SK-N-DZ (cell line): ENCODE measurements at places on chromosomes 2 and 18.
A peak's percentile ranks its signal among the peaks of the same experiment; 100 is the strongest.

- DNase-seq: no peak
Observed at GRCh38 chr18:79972720-79973119, 8.3 kb downstream of the HSBP1L1 start.

- DNase-seq: no peak
Observed at GRCh38 chr2:106126705-106127281, 67.3 kb downstream of the UXS1 start.

GRCh38 chr2:184006998-184007397 is 591.3 kb upstream of the ZNF804A start:
- DNase-seq: no peak

DNA sequence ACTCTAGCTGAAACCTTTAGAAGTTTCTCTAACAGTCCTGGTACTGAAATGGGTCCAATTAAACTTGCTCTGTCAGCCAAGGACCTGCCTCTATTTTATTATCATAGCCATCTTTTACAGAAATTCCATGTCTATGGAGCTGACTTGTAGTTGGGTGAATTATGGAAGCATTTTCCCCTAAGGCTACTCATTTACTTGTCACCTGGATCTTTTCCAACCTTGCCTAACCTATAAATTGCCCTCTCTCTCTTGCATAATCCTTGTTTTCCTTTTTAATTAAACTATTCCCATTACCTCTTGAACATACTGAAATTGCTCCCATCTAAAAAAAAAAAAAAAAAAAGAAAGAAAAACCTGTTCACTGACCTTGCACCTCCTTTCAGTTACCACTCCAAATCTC is 74.6 kb upstream of the DOK6 start:
- no peak for DNase-seq

DNA sequence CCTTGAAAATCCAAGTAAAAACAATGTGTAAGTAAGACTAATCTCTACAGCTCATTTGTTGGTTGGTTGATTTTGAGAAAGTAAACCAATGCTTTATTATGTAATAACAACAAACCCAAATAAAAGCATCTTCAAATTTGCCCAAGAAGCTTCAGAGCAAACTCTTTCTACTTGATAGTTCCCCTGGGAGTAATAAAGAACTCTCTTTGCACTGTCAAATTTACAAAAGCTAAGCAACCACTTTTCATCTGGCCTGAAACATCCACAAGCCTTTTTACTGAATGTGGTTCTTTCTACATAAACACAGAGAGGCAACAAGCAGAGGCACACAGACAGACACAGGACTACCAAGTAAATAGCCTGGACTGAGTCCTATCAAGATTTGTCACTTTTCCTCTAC is 28.8 kb upstream of the CACNB4 start:
- DNase-seq: no peak

DNA sequence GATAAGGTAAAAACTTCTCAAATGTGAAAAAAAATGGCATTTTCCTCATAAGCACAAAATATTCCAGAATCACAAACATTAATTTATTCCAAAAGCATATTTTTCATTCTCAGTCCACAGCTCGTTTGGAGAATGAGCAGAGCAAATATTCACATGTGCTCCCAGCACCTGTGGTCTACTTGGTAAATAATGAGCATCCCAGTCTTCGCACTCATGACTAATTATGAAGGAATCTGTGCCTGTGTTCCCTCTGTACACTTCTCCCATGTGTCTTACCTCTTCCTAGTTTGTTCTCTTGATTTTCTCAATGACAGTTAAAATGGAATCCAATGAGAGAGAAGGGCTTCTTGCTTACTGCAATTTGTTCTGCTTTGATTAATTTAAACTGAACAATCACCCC is 671.0 kb upstream of the SOX11 start:
- no peak for DNase-seq

- DNase-seq: no peak
Observed at GRCh38 chr2:17301437-17301836, 216.8 kb downstream of the RAD51AP2 start.

GRCh38 chr2:150477347-150477746 is 10.1 kb downstream of the RND3 start:
- DNase-seq: no peak

DNA sequence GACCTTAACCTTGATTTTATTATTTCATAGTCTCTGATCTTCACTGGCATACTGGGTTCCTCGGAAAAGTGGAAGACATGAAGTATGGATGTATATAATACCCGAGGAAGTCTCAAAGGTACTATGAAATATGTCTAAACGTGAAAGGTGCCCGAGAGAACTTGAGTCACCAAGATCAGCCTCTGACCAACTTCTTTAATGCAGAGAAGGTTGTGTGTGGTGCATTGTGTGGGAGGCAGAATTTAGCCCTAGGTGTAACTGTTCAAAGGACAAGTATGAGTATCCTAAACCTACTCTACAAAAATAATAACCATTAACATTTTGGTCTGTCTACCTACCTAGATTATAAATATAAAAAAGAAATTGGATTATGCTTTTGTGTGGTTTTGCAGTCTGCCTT is 36.1 kb downstream of the OSBPL6 start:
- no peak for DNase-seq

- DNase-seq: peak; percentile 16
Observed at GRCh38 chr2:233288663-233289062, 19.0 kb upstream of the SAG start.

- DNase-seq: no peak
Observed at GRCh38 chr2:20126040-20126439, 74.6 kb upstream of the LAPTM4A start.

GRCh38 chr18:68221111-68221724 is 493.7 kb downstream of the TMX3 start:
- DNase-seq: no peak

DNA sequence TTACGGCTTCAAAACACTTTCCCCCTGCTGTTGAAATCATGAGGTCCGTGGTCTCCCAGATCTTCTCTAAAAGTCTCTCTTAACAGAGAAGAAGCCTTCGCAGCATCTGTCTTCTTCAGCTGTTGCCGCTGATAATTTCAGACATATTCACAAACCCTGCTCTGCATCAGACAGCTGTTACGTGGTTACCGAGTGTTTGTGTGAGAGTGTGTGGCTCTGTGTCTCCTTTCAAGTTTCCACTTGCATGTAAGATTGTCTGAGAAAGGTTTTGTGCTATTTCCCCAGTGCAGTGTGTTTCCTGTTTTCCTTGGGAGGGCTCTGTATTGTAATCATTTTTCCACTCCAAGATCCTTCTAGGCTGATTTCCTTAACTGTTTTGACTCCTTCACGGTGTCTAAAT is 32.8 kb downstream of the MAIP1 start:
- peak; percentile 45 for DNase-seq

- DNase-seq: no peak
Observed at GRCh38 chr2:84966731-84967130, 4.2 kb upstream of the KCMF1 start.

DNA sequence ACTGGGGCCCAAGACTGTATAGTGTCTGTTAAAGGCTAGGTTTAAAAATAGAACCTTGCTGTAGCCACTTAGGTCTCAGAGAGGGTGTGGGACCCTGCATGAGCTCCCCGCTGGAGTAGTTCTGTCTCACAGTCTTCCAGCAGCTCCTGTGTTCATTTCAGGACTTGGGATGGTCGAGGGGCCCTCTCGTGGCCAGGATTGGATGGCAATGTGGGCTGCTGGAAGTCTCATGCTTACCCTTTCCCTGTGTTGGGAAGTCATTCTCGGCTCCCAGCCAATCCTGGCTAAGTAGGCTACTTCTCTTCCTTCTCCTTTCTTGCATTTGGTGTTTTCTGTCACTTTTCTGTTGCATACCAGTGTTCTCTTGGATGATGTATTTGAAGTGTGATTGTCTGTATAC is 284.0 kb upstream of the GCFC2 start:
- peak; percentile 51 for DNase-seq

DNA sequence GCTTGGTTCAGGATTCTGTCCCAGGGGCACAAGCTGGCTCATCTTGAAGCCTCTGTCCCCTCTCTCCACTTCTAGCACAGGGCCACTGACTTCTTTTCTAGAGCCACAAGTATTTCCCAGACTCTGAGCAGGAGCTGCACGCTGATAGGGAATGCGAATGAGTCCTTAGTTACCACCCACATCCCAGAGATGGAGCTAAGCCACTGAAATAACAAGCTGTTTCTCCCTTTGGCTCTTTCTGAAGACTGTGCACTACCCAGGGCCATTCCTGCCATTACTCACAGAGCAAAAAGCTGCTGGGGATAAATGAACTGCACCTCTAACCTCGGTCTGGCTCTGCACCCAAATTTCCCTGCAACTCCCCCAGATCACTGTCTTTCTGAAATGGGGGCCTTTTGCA is 70.6 kb downstream of the TSN start:
- DNase-seq: no peak

DNA sequence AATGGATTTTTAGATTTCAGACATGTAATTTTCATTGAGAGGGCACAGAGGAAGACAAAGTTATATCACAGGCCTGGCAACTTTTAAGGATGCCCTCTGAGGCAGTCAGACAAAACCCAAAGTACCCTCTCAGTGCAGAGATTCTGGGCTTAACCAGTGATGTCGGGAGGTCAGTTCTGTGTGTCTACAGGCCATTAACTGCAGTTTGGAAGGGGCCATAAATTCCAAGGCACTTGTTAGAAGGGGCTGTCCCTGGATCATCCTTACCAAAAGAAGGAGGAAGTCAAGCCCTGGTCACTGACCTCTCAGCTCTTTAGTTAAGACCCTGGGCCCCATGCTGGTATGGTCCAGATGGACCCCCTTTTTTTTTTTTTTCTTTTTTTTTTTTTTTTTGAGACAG is 60.7 kb downstream of the LRRFIP1 start:
- DNase-seq: no peak

- DNase-seq: peak; percentile 37
Observed at GRCh38 chr18:37476182-37476581, 89.4 kb downstream of the CELF4 start.
